ENCODE measurements at places on chromosomes 13 and 19.

- no peak overlapping the region for H3K4me3 ChIP-seq
- DNase-seq = no peak
- H3K27ac ChIP-seq = no peak overlapping the region
- H3K27me3 ChIP-seq = no peaks in the 10 kb centered on the region
- no peaks in the 10 kb centered on the region for H3K36me3 ChIP-seq
Observed at GRCh38 chr13:79496188-79496587, 15.2 kb downstream of the NDFIP2 start.

- no peaks in the 10 kb centered on the region for H3K36me3 ChIP-seq
- no peaks in the 10 kb centered on the region for H3K27me3 ChIP-seq
- no peak for DNase-seq
- H3K4me3 ChIP-seq = no peak overlapping the region
Observed at GRCh38 chr13:91123456-91124127, 223.9 kb upstream of the MIR17HG start.

DNA sequence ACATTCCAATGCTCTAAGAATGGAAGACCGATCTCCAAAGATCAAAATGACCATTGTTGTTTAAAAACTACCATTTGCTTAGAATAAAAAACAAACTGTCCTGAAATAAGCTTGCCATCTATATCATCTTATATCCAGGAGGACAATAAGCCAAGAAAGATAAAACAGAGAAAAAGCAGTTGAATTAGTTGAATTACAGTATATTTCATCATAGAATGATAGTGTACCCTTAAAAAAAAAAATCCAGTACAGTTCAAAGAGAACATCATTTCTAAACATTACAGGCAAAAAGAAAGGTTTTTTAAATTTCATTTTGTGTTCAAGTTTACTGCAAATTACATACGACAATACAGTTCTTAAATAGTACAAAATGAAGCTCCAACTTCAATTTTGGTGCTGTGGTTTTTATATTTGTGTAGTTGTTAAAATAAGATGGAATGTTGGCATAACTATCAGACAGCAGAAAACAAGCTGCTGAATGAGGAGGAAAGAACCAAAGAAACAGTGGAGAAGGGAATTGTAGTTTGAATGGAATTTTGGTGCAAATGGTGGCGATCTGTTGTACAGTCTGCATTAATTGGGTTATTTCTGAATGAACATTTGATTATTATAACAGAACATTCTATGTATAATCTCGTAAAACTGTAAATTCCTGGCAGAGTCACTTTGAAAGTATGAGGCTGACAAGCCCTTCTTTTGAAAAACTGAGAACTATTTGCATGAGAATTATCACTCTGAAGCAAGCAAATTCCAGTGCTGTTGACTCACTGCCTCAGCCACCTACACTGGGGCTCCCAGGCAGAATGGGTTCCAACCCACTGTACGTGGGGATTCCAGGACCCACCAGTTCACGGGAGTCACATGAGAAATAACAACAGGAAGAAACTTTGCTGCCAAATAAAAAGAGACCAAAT, 37.7 kb downstream of the LHFPL6 start:
- no peak overlapping the region for H3K4me3 ChIP-seq
- no peak for DNase-seq
- H3K27me3 ChIP-seq = no peaks in the 10 kb centered on the region
- no peak overlapping the region for H3K27ac ChIP-seq
- no peaks in the 10 kb centered on the region for H3K4me1 ChIP-seq

- no peaks in the 10 kb centered on the region for H3K4me1 ChIP-seq
- H3K4me3 ChIP-seq = no peak overlapping the region
- H3K27me3 ChIP-seq = no peaks in the 10 kb centered on the region
- no peak for DNase-seq
- no peaks in the 10 kb centered on the region for H3K36me3 ChIP-seq
- no peak overlapping the region for H3K27ac ChIP-seq
Observed at GRCh38 chr13:23384111-23384510, 49.4 kb downstream of the SACS start.

DNA sequence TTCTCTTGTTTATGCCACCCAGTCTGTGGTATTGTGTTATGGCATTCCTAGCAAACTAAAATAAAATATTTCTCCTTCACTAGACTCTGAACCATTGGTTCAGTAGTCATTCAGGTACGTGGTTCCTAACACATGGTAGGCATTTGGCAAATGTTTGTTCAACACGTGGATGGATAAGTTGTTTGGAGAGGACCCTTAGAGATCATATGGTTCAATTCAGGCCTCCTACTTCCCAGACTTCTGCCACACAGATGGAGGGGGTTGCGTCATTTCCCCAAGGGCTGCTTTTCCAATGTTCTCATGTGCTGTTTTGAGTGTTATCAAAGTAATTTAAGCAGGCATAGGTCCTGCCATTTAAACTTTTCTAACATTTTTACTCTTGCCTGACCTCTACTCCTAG, 6.7 kb downstream of the CXCL17 start:
- H3K36me3 ChIP-seq = no peaks in the 10 kb centered on the region
- no peak overlapping the region for H3K27ac ChIP-seq
- no peak for DNase-seq
- H3K27me3 ChIP-seq = no peaks in the 10 kb centered on the region

DNA sequence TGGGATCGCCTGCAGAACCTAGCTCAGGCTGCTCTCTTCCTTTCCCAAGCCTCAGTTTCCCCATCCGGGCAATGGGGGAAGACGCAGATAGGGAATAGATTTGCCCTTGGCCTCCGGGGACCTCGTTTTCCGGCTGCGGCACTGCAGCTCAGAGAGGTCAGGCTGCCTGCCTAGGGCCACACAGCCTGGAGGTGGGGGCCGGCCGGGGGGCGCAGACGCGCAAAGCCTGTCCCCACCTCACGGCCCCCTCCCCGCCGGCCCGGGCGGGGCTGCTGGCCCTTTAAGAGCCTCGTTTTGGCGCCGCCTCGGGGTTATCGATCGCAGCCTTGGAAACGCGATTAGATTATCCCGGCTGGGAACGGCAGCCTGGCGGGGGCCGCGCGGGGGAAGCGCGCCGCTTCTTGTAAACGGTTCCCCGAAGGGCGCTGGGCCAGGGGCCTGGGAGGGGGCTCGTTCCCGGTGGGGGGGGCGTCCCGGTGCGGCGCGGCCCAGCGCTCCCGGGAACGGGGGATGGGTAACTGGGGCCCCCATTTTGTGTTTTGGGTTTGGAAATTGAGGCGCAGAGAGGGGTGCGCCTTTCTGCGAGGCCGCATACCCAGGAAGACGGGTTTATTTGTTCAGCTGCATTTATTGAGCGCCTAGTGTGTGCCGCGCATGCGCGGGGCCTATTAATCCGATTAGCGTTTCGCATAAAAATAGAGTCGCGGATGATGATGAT, 23.4 kb upstream of the TCF3 start:
- H3K4me1 ChIP-seq = no peaks in the 10 kb centered on the region
- no peak overlapping the region for H3K27ac ChIP-seq
- H3K36me3 ChIP-seq = no peaks in the 10 kb centered on the region
- H3K4me3 ChIP-seq = no peak overlapping the region

- H3K36me3 ChIP-seq = no peaks in the 10 kb centered on the region
- H3K4me3 ChIP-seq = no peak overlapping the region
- no peak for DNase-seq
Observed at GRCh38 chr13:85528491-85529217, 270.6 kb downstream of the SLITRK6 start.

DNA sequence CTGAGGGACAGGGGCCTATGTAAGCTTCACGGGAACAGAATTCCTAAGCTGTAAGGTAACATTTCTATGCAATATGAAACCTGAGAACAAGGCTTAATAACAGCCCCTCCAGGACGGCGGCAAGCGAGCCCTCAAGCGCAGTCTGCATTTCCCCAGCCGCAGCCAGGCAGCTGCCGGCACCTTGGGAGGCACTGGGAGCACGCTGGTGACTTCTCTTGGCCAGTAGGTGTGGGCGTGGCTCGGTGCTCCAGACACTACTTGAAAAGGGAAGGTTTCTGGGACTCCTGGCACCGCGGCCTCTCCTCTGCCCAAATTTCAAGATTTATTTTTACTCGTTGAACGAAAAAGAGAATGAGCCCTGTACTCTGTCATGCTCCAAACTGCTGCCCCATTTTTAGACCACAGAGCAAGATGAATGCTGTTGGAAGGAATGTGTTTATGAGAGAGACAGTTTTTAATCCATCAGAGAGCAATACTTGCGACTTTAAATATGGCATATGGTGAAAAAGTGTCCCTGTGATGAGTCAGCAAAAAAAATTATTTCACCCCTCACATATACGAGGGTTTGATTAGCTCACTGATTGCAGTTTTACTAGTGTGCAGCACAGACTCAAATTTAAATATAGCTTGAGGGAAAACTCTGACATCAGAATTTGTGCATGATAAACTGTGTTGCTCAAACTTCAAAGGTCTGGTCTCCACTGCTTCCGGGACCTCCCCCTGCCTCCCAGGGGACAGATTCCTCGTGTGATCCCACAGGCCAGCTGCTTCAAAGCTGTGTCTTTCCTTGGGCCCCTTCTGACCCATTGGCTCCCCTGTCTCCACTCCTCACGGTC, 81.2 kb downstream of the COL4A2 start:
- DNase-seq = no peak
- H3K4me1 ChIP-seq = no peaks in the 10 kb centered on the region
- H3K27ac ChIP-seq = no peak overlapping the region
- no peak overlapping the region for H3K4me3 ChIP-seq
- no peaks in the 10 kb centered on the region for H3K27me3 ChIP-seq
